ENCODE measurements at places on chromosomes 6 and 20.

DNA sequence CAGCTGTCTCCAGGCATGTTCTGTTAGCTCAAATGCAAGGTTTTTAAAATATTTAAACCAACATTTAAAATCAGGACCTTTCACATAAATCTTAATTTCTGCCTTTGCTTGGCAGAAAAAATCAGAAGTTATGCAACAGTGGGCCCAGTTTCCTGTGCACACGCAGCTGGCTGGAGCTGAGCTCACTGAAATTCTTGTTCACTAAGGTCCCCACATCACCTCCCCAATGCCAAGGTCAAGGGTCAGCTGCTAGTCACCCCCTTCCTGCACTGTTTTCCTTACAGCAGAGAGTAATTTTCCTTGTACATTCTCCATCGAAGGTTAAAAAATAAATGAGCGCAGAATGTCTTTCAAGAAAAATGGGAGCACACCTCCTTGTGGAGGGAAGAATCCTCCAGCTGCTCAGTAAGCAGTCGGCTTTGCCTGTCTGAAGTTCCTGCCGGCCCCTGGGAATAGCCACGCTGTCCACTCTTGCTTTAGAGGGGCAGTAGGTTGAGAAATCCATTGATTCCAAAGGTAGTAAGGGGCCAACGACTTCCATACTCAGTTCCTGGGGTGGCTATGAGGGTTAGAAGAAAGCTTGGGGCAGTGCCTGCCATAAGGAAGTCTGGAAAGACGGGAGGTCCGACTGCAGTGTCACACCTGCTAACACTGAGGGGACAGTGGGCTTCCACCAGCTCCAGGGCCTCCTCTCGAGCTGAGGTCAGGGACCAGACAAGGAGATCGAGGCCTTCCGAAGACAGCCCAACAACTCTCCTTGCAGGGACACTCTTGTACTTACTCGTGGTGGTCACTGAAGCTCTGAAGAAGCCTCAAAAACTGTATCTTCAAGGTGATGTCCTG, 56.8 kb downstream of the MYH7B start:
- DNase-seq, result no peak

- DNase-seq, result no peak
These were observed 12.1 kb downstream of the MYB start for GRCh38 chr6:135193221-135193620.

DNA sequence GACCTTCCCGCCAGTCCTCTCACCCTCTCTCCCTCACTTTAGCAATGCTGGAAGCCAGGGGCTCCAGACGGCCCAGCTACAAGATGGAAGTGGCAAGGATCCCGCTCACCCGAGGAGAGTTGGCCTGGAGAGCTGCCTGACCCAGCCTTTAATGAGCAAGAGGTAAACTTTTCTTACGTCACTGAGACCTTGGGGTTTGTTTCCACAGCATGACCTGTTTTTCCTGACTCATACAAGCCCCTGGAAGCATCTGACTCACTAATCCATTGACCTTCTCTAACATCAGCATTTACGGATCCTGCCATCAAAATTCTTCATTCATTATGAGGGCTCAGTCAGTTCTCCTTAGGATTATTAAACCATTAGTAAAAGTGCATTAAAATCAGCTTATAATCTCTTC, 120.4 kb downstream of the MYLK4 start:
- no peak for DNase-seq

- no peak for DNase-seq
These were observed 171.2 kb downstream of the VEGFA start for GRCh38 chr6:43941174-43941573.

DNA sequence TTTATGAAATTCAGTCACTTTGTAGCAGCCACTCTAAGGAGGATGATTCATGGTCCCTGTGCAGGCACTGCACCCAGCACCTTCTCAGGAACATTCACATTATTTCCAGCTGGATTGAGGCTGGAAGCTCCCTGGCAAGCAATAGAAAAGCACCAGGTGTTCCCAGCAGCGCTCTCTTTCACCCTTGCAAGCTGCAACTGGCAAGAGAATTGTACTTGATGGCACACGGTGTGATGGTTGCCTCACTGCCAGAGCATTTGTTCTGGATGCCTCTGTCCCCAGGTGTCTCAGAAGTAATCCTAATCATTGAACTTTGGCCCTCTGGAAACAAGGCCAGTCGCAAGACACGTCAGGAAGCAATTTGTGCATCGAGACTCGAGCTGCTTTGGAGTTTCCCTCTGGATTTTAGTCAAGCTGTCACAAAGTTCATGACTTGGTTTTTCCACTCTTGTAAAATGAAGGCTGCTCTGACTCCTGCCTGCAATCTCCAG, 24.9 kb upstream of the PHACTR2 start:
- no peak for DNase-seq

GRCh38 chr6:41639809-41640371, 1.6 kb downstream of the MDFI start:
- DNase-seq, result no peak

GRCh38 chr6:15854826-15855710, 192.2 kb upstream of the DTNBP1 start:
- no peak for DNase-seq

DNA sequence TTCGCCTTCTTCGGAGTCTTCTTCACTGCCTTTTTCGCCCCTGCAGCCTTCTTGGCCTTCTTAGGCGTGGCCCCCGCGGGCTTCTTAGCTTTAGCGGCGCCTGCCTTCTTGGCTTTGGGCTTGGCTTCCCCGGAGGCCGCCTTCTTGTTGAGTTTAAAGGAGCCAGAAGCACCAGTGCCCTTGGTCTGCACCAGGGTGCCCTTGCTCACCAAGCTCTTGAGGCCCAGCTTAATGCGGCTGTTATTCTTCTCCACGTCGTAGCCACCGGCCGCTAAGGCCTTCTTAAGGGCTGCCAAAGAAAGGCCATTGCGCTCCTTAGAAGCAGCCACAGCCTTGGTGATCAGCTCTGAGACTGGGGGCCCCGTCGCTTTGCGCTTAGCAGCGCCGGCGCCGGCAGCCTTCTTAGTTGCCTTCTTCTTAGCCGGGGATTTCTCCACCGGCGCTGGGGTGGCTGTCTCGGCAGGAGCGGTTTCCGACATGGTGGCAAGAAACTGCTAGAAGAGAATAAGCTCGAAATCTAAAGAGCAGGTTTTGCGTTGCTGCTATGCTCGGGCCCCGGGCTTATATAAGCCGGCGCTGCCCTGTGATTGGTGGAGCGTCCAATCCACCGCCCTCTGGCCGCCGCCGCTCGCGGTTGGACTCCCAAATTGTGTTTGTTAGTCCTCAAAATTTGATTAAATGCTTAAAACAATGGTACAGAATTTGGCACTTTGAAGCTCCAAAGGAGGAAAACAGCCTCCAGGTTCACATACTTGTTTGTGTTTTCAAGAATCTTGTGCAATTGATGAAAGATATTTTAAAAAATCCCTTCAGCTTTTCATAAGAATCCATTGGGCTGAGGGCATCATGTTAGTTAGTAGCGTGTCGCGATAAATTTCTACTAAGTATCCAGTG, 44.9 kb downstream of the OR2B2 start:
- DNase-seq, result peak; percentile 72

DNA sequence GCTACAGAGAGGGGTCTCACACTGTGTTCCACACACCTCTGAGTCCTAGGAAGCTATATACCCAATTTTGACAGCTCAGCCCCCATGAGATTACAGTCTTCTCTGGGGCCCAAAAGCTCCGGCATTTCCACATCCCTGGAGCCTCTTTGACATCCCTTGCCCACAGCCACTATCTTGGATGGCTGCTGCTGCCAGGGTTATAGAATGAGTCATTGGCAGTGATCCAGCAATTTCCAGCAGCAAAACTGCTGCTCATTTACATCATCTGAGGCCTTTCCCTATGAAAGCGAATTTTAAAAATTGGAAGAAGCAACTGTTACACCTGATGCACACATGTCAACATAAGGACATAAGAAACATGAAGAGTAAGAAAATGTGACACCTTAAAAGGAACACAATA, 590.7 kb downstream of the MEI4 start:
- no peak for DNase-seq

GRCh38 chr20:25308083-25308491, 60.2 kb downstream of the PYGB start:
- DNase-seq, result no peak

GRCh38 chr6:139679516-139680179, 305.2 kb upstream of the CITED2 start:
- no peak for DNase-seq

- DNase-seq, result no peak
These were observed 114.1 kb upstream of the HDDC2 start for GRCh38 chr6:125415913-125416312.

DNA sequence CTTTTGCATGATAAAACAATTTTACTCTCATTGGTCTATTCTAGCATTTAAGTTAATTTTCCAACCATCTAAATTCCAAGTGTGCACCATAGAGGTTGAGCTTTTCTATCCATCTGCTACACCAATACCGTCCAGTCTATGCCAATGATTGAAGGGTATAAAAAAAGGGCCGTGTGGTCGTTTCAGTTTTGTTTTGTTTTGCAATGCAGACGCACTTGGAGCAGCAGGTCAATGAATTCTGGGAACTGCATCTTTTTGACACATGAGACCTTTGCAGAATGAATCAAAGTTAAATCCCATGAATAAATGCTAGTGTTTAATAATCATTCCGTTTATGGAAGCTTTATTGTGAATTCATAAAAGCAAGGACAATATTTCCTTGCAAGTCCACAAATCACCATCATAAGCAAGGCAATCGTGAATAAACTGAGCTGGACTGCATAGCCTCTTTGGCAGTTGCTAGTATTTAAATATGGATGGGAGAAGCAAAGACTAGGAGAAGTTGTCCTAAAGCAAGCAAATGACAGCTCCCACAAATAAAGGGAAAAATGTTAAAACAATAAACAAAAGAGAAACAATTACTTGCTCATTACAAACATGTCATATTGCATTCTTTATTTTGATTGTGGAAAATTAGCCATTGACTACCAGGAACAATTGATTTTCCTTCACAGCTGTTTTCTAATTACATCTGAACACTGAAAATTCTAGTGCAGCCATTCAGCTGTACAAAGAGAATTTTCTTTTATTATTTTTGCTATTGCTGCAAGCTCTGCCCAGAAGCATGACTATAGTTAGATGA, 649.7 kb upstream of the GJE1 start:
- peak; percentile 8 for DNase-seq

DNA sequence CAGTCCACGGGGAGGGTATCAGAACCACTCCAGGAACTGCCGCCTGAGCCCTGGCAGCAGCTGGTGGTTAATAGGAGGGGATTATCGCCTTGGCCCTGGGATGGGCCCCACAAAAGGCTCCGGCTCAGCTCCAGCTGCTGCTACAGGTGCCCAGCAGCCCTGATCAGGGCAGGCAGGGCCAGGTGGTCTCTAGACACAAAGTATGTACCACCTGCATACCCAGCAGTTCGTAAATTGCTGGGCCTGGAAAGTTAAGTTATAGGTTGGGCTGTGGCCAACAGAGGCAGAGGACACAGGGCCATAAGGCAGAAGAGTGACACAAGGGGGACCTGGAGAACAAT, 35.1 kb downstream of the RRBP1 start:
- no peak for DNase-seq

GRCh38 chr20:59082077-59082740, 39.6 kb upstream of the PRELID3B start:
- DNase-seq, result peak; percentile 9

DNA sequence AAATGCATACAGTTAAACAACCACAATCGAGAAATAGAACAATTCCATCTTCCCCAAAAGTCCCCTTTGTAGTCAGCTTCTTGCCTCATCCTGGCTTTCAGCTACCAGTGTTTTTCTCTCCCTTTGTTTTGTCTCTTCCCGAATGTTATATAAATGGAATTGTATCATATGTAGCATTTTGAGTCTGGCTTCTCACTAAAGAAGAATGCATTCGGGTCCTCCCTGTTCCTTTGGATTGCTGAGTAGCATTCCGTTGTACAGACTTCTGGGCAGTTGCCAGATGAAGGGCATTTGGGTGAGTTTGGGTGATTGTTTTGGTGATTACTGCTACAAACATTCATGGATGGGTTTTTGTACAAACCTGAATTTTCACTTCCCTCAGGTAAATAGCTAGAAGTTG, 27.8 kb downstream of the PRPH2 start:
- no peak for DNase-seq

GRCh38 chr20:39944861-39945260, 744.2 kb downstream of the MAFB start:
- DNase-seq, result no peak

- DNase-seq, result no peak
These were observed 164.2 kb downstream of the PHF3 start for GRCh38 chr6:63799813-63800212.

DNA sequence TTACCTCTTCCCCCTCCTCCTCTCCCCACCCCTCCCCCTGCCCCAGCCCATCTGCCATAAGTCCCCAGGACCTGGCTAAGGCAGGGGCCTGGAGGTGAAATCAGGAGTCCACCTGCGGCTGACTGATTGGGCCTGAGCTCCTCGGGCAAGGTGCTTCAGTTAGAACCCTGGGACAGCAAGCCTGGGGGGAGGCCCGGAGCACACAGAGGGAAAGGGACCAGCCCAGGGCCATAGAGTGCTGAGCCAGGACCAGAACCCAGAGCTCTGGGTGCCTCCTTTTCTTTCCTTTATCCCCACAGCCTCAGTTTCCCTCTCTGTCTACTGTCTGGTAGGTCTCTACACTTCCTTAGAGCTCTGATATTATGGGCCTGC, 35.7 kb upstream of the VEGFA start:
- DNase-seq, result no peak

DNA sequence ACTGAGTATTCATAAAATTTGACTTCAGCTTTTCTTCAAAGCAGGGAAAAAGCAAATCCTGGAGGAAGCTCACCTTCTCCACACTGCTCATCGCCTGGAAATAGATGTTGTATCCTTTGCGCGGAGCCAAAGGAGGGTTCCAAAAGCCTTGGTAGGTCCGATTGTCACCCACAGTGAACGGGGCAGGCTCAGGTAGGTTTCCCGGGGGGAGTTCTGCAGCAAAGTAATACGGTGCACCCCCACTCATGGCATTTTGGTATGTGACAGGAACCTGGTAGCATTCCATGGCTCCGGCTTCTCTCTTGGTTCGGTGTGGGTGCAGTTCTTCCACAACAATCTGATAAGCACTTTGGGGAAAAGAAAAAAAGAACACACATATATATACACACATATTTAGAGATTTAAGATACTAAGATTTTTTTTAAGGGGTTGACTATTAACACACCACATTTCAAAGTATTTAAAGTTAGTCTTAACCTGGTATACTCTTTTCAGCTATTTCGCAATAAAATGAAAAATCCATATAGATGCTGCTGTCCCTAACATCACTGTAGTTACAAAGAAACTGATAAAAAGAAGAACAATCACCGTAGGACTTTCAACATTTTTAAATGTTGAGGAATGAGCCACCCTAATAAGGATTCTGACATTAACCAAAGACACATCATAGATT, 166.7 kb upstream of the THEMIS start:
- DNase-seq, result no peak

GRCh38 chr6:9623985-9624384, 790.9 kb downstream of the TFAP2A start:
- no peak for DNase-seq
